Central memory CD4-positive, alpha-beta T cell (primary cell): ENCODE measurements at places on chromosomes 11 and 22.
A peak's percentile ranks its signal among the peaks of the same experiment; 100 is the strongest.

DNA sequence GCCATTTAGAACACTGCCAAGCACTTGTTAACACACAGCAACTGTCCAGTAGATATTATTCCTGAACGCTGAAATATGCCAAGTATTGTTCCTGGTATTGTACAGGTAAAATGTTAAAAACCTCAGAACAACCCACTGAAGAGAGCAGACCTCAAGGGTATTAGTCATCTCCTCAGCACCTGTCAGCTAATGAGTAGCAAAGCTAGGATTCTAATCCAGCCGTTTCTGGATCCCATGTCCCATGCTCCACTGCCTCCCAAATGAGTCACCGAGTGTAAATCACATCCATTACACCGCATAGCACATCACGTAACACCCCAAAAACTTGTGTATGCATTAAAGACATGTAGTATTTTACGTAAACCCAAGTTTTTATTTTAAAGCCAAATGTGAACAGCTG lies 705.4 kb upstream of the TENM4 start:
- DNase-seq, result no peak

GRCh38 chr11:252666-253065 lies 15.9 kb downstream of the PSMD13 start:
- DNase-seq, result no peak

- no peak for DNase-seq
Observed at GRCh38 chr22:45903355-45904135, 73.4 kb downstream of the WNT7B start.

DNA sequence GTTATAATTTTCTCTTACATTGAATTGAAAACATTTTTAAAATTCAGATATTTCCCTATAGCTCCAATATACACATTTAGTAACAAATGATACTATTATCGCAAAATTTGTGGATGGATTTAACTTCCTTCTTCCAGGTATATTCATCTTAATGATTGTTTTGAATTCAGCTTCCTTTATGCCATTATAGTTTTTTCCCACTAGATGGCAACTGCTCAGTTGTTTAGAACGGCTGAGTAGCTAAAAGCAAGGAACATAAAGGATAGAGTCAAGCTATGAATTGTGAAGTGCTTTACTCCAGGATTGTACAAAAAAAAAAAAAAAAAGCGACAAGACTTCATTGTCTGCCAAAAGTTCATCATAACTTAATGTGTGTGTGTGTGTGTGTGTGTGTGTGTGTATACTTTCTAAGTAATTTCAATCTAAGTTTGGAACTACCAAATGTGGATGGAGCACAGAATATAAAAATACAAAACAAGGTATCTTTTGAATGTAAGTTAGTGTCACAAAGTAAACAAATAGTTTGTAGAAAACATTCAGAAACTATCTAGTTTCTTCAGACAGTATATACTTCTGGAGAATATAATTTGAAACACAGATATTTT lies 846.4 kb downstream of the DLG2 start:
- DNase-seq, result no peak

GRCh38 chr11:69984457-69985261 lies 93.5 kb upstream of the ANO1 start:
- DNase-seq, result no peak

DNA sequence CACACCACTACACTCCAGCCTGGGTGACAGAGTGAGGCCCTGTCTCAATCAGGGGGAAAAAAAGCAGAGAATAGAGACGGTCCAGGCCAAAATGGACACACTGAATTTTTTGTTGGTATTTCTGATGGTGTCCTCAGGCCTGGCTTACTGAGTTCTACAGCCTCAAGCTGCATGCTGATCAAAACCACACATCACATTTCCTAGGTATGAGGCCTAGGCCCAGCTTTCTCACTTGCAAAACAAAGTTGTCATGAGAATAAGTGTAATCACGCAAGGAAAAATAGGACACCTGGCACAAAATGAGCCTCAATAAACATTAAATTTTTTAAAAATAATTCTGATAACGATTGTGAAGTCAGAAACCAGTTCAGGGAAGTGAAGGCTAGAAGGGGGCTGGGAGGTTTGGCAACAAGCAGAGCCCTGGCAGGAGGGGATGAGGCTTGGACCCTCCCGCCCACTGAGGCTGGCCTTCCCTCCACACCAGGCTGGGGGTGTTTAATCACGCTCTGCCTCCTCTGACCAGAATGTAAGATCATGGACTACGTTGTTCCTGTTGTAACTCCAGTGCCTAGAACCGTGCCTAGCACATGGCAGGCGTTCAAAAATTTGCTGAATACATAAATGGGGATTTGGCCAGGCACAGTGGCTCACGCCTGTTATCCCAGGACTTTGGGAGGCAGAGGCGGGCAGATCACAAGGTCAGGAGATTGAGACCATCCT lies 18.1 kb downstream of the PACSIN2 start:
- no peak for DNase-seq

GRCh38 chr11:65968600-65969482 lies 7.3 kb downstream of the SART1 start:
- DNase-seq, result no peak

GRCh38 chr22:30891443-30891755 lies 77.2 kb downstream of the MORC2 start:
- DNase-seq, result no peak

- no peak for DNase-seq
Observed at GRCh38 chr22:17712441-17712840, 61.8 kb downstream of the BID start.

- no peak for DNase-seq
Observed at GRCh38 chr22:17121233-17122195, at the start of gene TMEM121B. Gene TMEM121B, minus strand, starts transcription at chr22:17121360. Its CDS starts 233 bp downstream, at chr22:17121127.

DNA sequence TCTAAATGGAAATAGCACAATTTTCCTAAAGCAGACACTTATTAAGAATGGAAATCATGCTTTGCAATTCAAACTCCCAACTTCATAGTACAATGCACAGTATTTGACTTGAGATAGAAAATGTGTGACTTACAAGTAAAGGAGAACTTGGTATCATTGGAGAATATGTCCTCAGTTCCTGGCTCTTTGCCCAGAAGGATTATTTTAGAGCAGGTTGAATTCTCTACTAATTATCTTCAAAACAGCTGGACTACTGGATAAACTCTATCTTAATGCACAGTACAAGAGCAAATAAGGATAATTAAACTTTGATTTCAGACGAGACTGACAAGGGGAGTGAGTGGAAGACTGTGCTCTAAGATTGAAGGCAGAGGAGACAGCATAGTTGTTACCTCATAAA lies 839.4 kb downstream of the OPCML start:
- no peak for DNase-seq

DNA sequence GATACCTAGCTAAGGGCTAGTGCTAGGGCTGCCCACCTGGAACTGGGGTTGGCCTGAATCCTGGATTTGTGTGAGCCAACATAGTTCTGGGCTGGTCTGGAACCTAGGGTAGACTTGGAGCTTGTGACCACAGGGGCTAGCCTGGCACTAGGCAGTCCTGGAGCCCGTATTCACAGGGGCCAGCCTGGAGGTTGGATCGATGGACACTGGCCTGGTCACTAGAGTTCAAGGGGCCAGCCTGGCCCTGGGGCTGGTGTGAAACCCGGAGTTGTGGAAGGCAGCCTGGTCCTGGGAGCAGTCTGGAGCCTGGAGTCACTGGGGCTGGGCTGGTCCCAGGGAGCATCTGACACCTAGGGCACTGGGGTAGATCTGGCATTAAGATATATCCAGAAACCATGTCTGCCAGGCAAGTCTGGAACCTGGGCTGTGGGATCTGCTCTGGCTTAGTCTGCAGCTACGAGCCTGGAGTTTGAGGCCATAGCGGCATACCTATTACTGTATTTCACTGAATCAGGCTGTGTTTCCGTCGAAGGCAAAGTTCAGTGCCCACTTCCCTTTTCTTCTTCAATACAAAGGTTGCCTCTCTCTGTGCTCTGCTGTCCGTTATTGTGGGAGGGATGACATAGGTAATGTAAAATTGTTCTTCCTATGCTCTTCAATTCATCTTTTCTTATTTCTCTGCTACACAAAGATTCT lies 9.1 kb upstream of the GLYATL1B start:
- no peak for DNase-seq

GRCh38 chr11:119481021-119481666 lies 58.2 kb upstream of the THY1 start:
- peak; percentile 27 for DNase-seq

- no peak for DNase-seq
Observed at GRCh38 chr11:92489826-92490399, 265.3 kb downstream of the FAT3 start.

GRCh38 chr22:24444729-24445466 lies 17.5 kb downstream of the ADORA2A start:
- DNase-seq, result no peak

DNA sequence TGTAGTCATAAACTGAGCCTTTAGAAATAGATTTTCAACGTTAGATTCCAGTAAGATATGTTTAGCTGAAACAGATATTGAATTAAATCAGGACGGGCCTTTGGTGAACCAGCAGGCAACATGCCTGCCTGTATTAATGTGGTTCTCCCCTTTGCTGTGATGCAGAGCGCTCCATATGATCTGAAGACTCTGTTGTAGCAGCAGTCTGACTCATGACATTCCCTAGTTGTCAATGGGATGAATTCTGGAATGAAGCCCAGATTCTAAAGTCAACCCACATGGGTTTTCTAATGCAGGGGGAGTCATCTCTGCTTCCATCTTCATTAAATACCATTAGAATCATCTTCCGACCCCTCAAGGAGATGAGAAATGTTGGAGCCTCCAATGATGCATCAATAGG lies 864.5 kb downstream of the NTM start:
- DNase-seq, result no peak

- DNase-seq, result no peak
Observed at GRCh38 chr11:32891657-32892354, 805 bp upstream of the QSER1 start.

GRCh38 chr11:9858822-9859221 lies 194.9 kb downstream of the SWAP70 start:
- DNase-seq, result no peak
